H4 (cell line): ENCODE measurements at places on chromosomes 7 and 10.

DNA sequence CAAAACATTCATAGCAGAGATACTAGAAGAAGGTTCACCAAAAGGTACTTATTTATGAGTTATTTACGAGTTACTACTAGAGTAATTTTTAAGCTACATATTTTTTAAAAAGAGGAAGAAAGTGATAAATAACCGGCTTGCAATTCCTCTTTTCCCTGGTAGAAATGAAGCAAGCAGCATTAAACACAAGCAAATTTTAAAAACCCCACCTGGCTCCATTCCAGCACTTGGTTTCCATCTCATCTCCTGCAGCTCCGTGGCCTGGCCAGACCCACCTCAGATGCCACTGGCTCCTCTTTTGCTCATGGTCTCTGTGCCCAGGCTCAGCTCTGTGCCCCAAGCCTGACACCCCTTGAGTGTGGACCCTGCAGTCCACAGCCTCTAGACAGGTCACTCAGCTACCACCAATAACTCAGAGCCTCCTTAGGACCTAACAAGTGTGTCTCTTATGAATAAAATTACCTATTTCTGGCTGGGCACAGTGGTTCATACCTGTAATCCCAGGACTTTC lies 479.5 kb downstream of the TNS3 start:
- no peak for DNase-seq

- no peak for DNase-seq
Measured at GRCh38 chr7:18792871-18793595, 297.5 kb downstream of the HDAC9 start.

- no peak for DNase-seq
Measured at GRCh38 chr7:31690935-31691334, 3.9 kb downstream of the PPP1R17 start.

GRCh38 chr10:31272841-31273240 lies 46.2 kb upstream of the ZEB1 start:
- DNase-seq: no peak

- peak; percentile 48 for DNase-seq
Measured at GRCh38 chr7:74656441-74656836, 1.1 kb upstream of the GTF2I start.

DNA sequence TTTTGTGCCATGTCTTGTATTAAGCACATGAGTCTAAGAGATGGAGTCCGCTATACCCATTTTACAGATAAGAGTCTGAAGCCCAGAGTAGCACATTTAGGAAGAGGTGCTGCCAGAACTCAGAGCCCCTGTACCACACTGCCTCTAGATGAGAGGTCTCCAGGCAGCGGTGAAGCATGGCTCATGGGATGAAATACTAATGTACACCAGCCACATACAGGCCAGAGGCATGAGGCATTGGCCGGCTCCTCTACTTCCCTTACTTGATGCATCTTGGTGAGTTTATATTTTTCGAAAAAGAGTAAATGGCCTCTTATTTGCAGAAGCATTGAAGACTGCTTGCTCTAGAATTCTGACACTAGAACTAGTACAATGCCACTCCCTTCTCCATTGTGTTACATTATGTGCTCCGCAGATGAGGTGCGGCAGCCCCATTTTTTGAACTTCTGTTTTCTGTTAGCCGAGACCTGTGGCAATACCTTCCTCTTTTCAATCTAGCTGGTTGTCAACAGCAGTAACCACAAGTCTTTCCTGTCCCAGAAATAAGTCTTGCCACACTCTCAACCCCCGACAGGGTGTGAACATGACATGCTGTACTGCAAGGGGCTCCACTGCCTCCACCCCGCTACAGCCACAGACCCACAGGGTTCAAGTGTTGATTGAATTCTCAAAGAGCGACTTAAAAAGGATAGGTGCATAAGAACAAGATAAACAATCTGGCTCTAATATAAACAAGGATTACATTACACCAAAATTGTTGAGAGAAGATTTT lies 145.3 kb downstream of the CELF2 start:
- DNase-seq: no peak

- DNase-seq: no peak
Measured at GRCh38 chr7:33932221-33932620, 26.9 kb downstream of the BMPER start.

- DNase-seq: no peak
Measured at GRCh38 chr7:116977172-116977571, 23.9 kb downstream of the ST7 start.

DNA sequence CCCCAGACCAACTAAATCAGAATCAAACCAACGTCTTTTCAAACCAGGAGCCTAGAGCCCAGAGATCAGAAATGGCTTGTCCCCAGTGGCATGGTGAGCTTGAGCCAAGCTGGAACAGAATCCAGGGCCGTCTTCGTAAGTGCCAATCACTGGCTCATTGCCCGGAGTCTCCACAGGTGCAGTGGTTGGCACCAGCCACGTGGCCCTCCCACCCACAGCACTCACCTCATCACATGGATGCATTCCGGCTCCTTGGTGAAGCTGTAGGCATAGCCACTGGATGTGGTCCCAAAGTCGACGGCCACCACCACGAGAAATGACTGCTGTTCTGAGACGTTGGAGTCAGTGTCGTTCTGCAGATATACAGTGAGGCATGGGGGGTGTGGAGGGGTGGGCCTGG lies 37.4 kb downstream of the HSPA12A start:
- DNase-seq: no peak

GRCh38 chr7:37826825-37827224 lies 21.6 kb upstream of the NME8 start:
- no peak for DNase-seq

- no peak for DNase-seq
Measured at GRCh38 chr7:40761762-40762560, 627.2 kb downstream of the SUGCT start.
